ENCODE measurements at places on chromosomes 3 and 15.
A peak's percentile ranks its signal among the peaks of the same experiment; 100 is the strongest.

DNA sequence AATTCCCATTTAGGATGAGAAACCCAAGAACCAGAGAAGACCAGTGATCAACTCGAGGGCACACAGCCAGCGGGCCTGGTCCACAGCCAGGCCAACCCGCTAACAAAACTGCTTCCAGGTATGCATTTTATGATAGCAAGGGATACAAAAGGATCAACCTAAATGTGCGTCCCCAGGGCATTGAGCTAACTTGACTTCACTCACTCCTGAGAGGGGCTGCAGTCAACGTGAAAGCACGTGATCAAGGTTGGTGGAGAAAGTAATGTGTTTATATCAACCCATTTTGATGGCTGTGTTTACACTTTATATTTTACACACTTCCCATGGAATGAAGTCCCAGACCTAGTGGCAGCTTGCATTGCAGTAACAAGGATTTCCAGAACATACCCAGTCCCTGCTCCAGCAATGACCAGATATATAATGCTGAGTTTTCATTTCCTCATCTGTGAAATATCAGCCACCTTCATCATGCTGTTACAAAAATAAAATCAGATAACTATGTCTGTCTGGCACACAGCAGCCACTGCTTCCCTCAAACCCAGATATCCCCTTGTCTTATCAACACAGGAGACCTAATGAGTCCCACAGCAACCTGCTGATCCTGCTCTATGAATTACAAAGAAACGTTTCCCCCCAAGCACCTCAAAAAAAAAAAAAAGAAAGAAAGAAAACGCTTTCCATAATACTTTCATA, 2.0 kb downstream of the KLHL6 start:
- DNase-seq: peak; percentile 70

GRCh38 chr3:116591236-116591635, 118.3 kb upstream of the TUSC7 start:
- no peak for DNase-seq

- DNase-seq: peak; percentile 18
These were observed 3.5 kb upstream of the MUC4 start for GRCh38 chr3:195815169-195815771.

DNA sequence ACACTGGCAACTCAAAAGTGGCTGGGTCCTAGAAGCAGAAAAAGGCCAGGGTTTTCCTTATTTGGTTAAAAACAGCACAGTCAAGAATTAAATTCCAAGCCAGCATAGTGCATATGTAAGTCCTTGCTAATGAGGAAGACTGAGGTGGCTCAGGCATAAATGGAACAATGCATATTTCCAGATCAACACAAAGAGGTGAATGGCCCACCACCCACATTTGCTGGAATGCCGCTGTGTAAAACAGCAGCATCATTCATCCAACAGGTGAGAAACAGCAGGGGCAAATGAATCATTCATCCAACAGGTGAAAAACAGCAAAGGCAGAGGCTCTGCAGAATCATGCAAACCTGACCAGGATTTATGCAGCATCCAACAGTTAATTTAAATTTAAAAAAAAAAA, 32.9 kb downstream of the GPR176 start:
- no peak for DNase-seq

Data from hematopoietic multipotent progenitor cell treated with erythropoietin and hydrocortisone succinate and interleukin-3 and kit ligand, for 6 days (in vitro differentiated cells).